ENCODE measurements at places on chromosomes 2 and 18.

GRCh38 chr2:233996461-233996860, 54.0 kb upstream of the SPP2 start:
- DNase-seq: no peak

- no peak for DNase-seq
Measured at GRCh38 chr18:79949697-79950487, 1.6 kb downstream of the SLC66A2 start.

DNA sequence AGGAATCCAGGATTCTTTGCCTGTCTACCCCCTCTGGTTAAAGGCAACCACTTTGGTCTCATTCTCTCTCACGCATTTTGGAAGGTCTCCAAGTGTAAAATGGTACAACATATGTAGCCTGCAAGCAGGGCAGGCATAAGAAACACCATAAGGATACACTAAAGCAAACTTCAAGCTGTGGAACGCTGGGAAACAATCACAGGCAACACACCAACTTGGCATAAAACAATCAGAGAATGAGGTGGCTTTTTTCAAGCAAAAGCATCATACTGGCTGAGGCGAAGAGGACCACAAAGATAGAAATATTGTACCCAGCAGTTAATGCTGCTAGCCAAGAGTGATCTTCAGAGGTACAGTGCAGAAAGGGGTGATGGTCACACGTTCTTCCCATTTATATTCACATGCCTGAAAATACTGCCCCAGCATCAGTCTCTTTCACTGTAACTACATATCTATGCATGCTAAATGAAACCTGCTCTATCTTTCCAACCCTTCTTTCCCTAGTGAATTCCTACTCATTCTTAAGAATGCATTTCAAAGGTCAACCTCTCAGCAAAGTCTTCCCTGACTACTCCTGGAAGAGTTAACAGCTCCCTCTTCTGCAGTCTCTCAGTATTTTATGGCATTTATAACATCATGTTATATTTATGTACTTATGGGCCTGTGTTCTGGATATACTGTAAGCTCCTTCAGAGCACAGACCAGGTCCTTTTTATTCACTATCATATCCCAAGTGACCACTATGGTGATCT, 71.9 kb upstream of the GALNT5 start:
- no peak for DNase-seq

DNA sequence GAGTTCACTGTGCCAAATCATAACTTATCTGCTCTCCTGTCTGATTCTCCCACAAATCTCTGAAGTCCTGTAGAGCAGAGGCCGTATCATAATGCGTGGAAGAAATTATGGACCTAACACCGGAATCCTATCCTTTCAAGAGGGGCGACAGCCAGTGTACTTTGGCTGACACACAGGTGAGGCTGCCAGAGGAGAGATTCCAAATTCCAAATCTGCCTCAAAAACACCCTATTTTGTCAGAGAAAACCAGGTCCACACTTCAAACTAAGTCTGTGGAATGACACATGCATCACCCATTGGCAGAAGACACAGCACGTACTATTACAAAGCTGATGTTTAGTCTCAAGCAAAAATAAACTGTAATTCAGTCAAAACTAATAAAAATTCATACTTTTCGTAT, 139.2 kb upstream of the PID1 start:
- DNase-seq: no peak

DNA sequence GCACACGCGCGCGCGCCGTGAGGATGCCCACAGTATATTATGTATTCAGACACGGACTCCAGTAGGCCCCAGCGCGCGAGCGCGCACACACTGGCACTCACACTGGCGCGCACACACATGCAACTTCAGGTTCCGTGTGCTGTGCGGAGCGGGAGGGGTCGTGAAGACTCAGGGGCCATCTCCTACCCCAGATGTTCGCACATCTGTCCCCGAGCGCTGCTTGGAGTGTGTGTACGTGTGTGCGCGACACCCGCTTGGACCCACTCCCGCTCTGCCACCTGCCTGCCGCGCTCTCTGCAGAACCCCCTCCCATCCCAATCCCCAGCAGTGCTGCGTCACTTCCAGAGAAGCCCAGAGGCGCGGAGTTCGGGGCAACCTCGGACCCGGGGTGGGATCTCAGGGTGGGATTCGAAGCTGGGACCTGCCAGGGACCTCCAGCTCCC, 2.6 kb downstream of the NRP2 start:
- no peak for DNase-seq

DNA sequence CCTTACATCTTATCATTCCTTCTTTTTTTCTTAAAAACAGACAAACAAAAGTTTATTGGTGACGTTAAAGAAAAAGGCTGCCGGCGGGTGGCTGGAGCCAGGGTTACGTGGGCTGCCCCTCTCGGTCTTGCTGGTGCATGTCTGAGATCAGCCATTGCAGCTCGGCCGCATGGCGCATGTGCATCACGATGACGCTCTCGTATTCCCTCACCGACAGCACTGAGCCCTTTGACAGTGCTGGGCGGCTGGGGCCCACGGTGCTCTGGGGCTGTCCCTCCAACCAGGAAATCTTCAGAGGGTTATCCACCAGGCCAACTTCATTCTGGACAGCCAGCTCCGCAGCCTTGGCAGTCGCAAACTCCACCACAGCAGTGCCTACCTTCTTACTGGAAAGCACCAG, 1081.8 kb upstream of the TMEFF2 start:
- DNase-seq: no peak

GRCh38 chr2:139529080-139529479, 748.9 kb upstream of the NXPH2 start:
- DNase-seq: no peak

- no peak for DNase-seq
Measured at GRCh38 chr18:51066273-51066672, 36.3 kb downstream of the SMAD4 start.
